ENCODE measurements at places on chromosomes 13 and 19.

DNA sequence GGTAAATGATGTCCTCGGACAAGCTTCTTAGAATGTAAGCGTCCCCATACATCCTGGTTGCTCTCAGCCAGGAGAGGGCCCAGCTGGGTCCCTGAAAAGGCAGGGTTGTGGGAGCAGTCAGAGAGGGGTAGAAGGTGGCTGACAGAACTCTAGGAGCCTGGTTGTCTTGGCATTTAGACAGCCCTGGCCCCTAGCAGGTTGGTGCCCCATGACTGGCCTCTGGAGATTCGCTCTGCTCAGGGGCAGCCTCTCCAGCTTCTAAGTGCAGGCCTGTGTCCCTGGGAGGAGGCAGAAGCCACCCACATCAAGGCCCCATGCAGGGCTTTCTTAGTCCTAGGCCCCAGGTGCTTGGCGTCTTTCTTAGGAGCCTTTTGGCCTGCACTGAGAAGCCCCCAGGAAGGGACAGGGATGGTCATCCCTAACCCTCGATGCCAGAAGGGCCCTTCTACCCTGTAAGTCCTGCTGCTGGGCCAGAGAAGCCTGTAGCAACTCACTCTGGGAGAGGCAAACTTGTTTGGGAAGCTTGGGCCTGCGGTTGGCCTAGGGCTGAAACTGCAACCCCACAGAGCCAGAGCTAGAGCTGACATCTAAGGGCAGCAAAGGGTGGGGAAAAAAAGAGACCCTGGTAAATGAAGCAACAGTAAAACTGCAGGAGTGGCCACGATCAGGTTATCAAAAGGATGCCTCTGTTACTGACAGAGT is 2.8 kb upstream of the CDX2 start:
- DNase-seq = no peak

GRCh38 chr19:17458970-17459369 is 1.8 kb downstream of the NXNL1 start:
- no peak for DNase-seq

GRCh38 chr13:99749271-99750019 is 222.1 kb downstream of the ZIC5 start:
- DNase-seq = no peak

GRCh38 chr13:40613914-40614313 is 52.5 kb downstream of the FOXO1 start:
- DNase-seq = no peak

DNA sequence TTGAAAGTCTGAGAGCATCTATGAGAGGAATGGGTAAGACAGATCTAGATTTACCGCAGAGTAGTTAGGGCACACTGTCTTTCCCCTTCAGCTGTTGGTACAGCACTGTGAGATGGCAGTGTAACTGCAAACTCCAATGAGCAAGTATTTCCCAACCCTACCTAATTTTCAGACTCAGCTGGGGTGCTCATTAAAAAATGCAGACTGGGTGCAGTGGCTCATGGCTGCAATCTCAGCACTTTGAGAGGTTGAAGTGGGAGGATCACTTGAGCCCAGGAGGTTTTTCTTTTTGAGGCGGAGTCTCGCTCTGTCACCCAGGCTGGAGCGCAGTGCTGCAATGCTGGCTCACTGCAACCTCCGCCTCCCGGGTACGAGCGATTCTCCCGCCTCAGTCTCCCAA is 12.6 kb downstream of the QPCTL start:
- DNase-seq = no peak

GRCh38 chr13:24619282-24619681 is 60.9 kb upstream of the ATP12A start:
- no peak for DNase-seq

- DNase-seq = no peak
Observed at GRCh38 chr13:30745906-30746686, 10.8 kb downstream of the ALOX5AP start.

DNA sequence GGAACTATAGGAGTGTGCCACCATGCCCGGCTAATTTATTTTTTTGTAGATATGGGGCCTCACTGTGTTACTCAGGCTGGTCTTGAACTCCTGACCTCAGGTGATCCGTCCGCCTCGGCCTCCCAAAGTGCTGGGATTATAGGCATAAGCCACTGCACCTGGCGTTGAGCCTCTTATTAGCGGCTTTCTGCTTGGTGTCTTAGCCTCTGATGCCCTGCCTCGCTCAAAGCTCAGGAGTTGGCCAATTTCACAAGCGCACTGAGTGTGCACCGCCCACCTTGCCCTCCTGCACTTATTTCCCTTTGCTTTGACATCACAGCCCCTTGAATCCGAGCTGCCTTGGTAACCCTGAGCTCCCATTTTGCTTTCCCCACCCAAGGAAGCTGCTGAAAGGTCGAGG is 10.1 kb downstream of the YIPF2 start:
- DNase-seq = no peak

- no peak for DNase-seq
Observed at GRCh38 chr19:13806728-13807127, 11.5 kb downstream of the ZSWIM4 start.

DNA sequence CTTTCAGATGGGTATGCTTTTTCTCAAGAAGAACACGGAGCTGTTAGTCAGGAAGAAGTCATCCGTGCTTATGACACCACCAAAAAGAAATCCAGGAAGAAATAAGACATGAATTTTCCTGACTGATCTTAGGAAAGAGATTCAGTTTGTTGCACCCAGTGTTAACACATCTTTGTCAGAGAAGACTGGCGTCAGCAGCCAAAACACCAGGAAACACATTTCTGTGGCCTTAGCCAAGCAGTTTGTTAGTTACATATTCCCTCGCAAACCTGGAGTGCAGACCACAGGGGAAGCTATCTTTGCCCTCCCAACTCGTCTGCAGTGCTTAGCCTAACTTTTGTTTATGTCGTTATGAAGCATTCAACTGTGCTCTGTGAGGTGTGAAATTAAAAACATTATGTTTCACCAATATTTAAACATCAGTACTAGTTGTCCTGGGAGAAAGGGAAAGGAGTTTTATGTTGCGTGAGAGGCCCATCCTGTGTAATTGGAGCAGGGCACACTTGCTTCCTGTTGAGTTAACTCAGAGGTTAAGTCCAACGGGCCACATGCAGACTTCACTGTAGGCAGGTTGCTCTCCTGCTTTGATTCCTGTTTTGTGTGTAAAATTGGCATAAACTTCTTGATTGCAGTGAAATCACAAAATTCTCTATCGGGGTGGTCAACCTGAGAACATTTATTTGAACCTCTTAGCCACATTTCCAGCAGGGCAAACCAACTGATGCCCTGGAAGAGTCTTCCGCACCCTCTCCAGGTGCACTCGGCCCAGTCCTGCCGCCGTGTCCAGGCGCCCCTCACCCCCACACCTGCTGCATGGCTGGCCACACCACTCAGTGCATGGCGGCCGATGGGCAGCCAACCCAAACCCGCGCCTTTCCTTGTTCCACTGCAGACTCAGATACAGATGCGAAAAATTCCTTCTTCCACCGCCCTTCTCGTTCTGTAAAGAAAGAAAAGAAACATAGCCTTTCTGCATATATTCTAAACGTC is 31.6 kb downstream of the SHISA2 start:
- DNase-seq = no peak

DNA sequence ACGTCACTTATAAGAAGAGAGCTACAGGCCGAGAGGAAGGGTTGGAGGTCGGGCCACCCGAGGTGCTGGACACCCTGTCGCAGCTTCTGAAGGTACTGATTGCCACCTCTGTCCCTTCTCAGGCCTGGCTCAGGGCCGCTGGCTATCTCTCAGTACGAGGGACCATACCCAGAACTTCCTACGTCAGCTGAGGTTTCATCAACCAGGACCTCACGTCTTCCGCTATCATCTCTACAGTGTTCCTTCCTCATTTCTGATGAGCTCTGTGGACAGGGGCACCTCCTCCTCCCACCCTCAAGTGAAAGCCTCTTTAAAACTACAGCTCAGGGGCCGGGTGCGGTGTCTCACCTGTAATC is 58.2 kb upstream of the USE1 start:
- no peak for DNase-seq

- DNase-seq = no peak
Observed at GRCh38 chr13:100240109-100240779, 151.4 kb downstream of the PCCA start.

- DNase-seq = no peak
Observed at GRCh38 chr19:35739275-35740107, 2.8 kb downstream of the IGFLR1 start.

DNA sequence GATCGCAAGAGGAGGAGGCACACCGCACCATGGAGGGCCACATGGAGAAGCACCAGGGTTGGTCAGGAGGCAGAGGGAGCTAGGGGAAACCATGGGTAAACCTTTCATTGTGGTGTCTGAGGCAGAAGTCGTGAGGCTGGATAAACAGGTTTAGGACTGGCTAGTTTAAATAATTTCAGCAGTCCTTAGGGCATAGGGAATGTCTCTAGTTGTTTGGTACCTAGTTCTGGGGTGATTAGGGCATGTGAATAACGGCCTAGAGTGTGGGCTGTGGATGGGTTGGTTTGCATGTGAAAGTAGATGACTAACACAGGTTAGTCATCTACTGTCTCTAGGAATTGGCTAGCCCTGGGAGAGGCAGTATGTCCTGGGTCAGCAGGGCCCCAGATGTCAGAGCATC is 102.3 kb downstream of the STOML3 start:
- DNase-seq = no peak

DNA sequence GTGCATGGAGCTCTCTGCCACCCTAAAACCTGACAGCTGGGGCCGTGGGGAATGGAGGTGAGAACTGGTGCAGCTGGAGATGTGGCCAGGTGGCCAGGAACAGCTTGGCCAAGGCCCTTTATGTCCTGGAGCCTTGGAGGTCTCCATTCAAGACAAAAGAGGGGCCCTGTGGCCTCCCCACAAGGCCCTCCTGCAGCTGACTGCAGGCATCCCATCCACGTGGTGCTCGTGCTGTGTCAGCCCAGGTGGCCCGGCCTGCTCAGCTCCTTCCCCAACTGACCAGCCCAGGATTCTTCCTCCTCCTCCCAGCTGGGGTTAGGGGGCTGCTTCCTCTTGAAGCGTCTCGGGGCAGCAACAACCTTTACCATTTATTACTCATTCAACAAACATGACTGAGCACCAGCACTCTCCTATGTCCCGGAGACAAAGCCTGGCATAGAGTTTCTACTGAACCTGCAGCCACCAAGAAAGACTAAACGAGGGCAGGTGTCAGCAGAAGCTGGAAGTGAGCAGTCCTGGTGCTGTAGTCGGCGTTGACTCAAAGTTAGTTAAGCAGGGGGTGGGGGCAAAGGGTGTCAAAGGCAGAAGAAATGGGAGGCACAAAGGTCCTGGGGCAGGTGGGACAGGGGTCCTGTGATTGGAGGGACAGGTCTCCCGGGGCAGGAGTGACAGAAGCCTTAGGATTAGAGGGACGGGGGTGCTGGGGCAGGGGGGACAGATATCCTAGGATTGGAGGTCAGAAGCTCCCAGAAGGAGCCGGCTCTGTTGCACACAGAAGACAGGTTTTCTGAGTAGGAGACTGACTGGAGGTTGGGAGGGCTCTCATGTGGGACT is 23.3 kb upstream of the C13orf46 start:
- DNase-seq = no peak

GRCh38 chr19:6222884-6223283 is 56.9 kb downstream of the MLLT1 start:
- DNase-seq = no peak

GRCh38 chr13:99553033-99553432 is 51.8 kb downstream of the TM9SF2 start:
- no peak for DNase-seq

DNA sequence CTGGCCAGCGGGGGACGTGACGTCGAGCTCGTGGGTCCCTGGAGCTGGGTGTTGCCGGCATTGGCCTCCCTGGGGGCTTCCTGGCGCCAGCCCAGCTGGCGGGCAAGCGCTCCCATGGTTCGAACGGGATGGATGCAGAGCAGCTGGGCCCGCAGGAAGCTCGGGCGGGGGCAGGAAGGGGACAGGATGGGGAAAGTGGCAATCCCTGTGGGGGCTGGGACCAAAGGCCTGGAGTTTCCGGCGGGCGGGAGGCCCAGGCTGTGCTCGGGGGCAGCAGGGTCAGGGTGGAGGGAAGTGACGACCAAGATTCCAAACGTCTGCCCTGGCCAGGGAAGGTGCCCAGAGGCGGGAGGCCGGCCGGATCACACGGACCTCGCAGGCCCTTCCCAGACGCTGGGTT is 19.3 kb downstream of the PALM start:
- DNase-seq = no peak

GRCh38 chr13:99354371-99354951 is 47.3 kb upstream of the GPR183 start:
- DNase-seq = no peak

DNA sequence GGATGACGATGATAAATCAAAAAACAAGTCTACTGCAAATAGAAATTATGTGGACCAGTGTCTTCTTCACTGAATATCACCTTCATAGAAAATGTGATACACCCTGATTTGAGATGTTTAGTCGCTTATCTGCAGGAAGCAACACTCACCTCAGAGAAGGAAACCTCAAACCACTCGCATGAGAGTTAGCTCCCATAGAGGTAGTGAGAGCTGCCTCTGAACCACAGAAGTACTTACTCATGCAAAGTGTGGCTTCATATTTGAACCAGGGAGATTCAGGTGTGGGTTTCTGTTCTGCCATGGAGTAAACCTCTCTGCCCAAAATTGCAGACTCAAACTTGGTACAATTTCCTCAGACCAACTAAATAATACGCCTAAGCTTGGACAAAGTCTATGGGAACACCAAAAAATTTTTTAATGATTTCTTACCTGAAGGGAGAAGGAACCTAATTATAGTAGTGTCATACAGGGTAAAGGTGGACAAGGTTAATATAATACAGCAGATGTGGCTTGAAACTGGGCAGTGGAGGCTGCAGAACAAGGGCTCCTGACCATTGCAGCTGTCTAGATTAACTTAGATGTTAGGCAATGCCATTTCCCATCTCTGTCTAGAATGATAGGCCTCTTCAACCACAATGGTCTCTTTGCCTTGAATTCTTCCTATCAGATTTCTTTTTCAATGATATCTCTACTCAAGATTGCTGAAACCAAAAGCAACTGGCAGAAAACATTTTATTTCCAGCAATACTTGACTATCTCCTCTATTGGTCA is 29.6 kb upstream of the RCBTB2 start:
- DNase-seq = no peak

- peak; percentile 66 for DNase-seq
Observed at GRCh38 chr19:40533508-40533907, 43.2 kb upstream of the SHKBP1 start.

- peak; percentile 79 for DNase-seq
Observed at GRCh38 chr13:30112602-30113435, 194.5 kb downstream of the KATNAL1 start.
